ENCODE measurements at places on chromosomes 5 and 9.

- no peak for DNase-seq
Measured at GRCh38 chr5:126486332-126486731, 63.1 kb downstream of the GRAMD2B start.

GRCh38 chr5:18745042-18745987, 1111.1 kb downstream of the TAF11L14 start:
- peak; percentile 27 for DNase-seq

GRCh38 chr5:29697785-29698414, 1495.6 kb upstream of the CDH6 start:
- no peak for DNase-seq

DNA sequence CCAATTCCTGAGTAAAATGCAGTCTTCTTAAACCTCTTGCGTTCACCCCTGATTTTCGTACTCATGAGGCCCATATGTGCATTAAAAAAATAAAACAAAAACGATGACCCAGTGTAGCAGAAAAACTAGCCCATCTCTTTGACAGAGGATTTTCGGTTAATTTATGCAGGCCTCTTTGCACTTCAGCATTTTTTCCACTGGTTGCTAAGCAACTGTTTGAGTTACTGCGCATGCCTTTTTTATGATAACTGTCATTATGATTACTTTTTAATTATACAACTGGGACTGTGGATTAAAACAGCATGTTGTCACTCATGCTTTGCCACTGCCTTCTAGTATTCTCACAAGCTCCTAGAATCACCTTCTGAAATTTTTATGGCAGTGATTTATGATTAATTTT, 165.0 kb downstream of the SMARCA2 start:
- no peak for DNase-seq

DNA sequence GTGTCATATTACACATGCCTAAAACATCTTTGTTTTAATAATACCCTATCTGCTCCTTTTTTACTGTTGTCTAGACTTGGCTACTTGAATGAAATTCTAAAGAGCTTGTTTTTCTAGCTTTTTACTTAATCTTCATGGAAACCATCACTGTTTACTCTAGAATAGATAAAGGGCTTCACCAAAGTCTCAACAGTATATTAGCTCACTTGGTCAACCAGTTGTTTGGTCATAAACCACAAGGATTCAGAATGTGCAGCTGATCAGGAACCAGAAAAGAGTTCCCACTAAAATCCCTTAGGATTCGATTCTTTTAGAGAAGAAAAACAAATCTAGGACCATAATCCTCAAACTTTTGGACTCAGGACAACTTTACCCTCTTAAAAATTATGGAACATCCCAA, 38.0 kb downstream of the CDO1 start:
- DNase-seq = no peak

- no peak for DNase-seq
Measured at GRCh38 chr5:38793099-38793498, 52.7 kb upstream of the OSMR start.

GRCh38 chr5:78644741-78645300, 3.8 kb downstream of the LHFPL2 start:
- DNase-seq = no peak

DNA sequence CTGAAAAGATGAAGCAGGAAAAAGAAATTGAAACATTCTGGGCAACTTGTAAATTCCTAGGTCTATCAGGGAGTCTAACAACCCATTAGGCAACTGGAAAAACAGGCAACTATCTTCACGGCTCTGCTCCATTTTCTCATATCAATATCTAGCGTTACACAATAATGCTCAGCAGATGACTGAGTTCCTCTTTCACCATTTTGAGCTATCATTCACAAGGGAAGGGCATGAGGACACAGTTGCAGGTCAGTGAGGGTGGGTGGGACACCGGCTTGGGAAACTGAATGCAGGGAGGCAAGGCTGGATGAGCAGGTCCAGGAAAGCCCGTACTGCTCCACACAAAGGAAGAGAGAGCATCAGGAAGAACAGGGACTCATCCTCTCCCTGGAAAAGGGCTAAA, 67.0 kb downstream of the FRMD3 start:
- DNase-seq = no peak

DNA sequence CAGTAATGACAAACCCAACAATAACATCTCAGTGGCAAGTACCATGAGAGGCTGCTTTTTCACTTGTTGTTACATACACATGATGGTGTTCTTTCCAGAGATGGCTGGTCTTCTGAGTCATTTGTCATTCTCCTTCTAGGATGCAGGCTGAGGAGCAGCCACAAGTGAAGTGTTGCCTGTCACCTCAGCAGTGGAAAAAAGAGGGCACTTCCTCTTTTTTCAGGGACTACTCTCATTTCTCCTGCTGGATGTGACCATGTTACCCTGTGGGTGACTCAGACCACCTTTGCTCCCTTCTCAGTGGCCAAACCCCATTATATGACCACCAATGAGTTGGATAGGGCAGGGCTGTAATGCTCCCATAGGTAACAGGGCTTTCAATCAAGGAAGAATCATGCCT, 587.0 kb upstream of the ADAMTS16 start:
- DNase-seq = no peak

DNA sequence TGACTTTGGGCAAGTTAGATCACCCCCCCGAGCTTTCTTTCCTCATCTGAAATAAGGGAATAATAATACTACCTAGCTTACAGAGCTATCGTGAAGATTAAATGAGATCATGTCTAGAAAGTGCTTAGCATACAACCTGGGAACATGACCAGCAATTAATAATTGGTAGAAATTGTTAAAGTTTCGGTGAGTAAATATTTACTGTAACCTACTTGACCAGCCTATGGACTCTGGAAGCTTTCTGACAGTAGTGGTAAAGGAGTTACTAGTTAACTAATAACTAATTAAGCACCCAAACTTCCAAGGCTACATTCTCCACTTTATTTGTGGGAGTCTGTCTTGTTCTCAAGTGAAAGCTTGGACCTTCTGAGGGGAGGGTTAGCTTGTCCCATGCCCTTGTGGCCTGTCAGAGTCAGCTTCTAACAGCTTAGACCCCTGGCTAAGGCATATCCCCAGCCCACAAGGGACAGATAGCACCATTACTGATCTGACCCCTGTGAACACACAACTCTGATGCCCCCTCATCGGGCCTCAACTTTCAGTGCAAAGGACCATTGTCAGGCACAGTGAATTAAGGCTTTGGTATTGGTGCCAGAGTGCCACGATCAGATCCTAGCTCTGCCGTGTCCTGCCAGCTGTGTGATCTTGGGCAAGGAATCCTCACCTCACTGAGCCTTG, 58.7 kb upstream of the SAP30L start:
- no peak for DNase-seq

GRCh38 chr9:134320126-134320867, 6.0 kb upstream of the RXRA start:
- DNase-seq = no peak

- no peak for DNase-seq
Measured at GRCh38 chr9:2495221-2496005, 126.2 kb upstream of the VLDLR start.

- DNase-seq = no peak
Measured at GRCh38 chr9:7844242-7844641, 44.7 kb upstream of the DMAC1 start.

- no peak for DNase-seq
Measured at GRCh38 chr5:137035480-137035878, 463.6 kb downstream of the SPOCK1 start.

DNA sequence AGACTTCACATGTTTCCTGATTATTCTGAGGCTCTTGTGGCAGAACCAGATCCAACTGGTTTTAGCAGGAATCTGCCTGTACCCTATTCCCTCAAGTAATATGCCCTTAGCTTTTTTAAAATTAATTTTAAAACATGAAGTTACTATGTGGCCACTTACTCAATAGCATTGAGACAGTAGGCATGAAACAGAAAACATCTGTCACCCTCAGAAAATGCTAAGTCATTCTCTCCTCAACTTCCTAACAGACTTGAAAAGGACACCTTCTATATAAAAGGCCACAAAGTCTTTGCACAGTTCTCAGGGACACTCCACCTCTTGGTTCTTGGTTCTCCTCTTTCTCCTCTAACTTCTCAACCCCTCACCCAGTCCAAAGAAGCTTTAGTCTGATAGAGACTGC, 277.8 kb downstream of the RAB3C start:
- DNase-seq = no peak

- DNase-seq = no peak
Measured at GRCh38 chr9:14437354-14438231, 123.7 kb upstream of the NFIB start.

- no peak for DNase-seq
Measured at GRCh38 chr5:166365164-166365563, 1926.3 kb upstream of the WWC1 start.

GRCh38 chr5:171721464-171721863, 64.2 kb upstream of the SMIM23 start:
- DNase-seq = no peak

GRCh38 chr9:71752352-71752751, 16.0 kb downstream of the CEMIP2 start:
- no peak for DNase-seq

- no peak for DNase-seq
Measured at GRCh38 chr5:147567917-147568598, 58.2 kb upstream of the DPYSL3 start.
